ENCODE measurements at places on chromosomes 12 and 14. TPM values are rescaled to one million over a fixed set of nuclear protein-coding genes. Genes with fewer than 3 reads are reported as not detected.

PTCSC3 gene
- total RNA-seq: not detected

MTERF2 gene
- total RNA-seq: 7.3 TPM

DCAF4 gene
- 13.7 TPM for total RNA-seq

ITGA7 gene
- 7.1 TPM for total RNA-seq

CFAP73 gene
- total RNA-seq: not detected

AKAP5 gene
- total RNA-seq: 7.0 TPM

KIF5A gene
- 0.98 TPM for total RNA-seq

SCYL2 gene
- 22.6 TPM for total RNA-seq

ACRBP gene
- 8.7 TPM for total RNA-seq

DHH gene
- 0.13 TPM for total RNA-seq

STON2 gene
- 17.9 TPM for total RNA-seq

GTF2A1 gene
- total RNA-seq: 16.9 TPM

CCDC88C gene
- 11.9 TPM for total RNA-seq

DEGS2 gene
- total RNA-seq: not detected

LRRC43 gene
- total RNA-seq: 3.7 TPM

POTEG gene
- not detected for total RNA-seq

MSRB3 gene
- total RNA-seq: 15.3 TPM

KRT72 gene
- total RNA-seq: not detected

All from mesangial cell (primary cell).